Activated CD4-positive, alpha-beta T cell treated with anti-CD3 and anti-CD28 coated beads, Interleukin-2, amount 10 ng/mL, durations not matched to agents 7 days and 5 days (primary cell): ENCODE measurements at places on chromosomes 7 and 10. TPM values are rescaled to one million over a fixed set of nuclear protein-coding genes. Genes with fewer than 3 reads are reported as not detected.
A peak's percentile ranks its signal among the peaks of the same experiment; 100 is the strongest.

The NUTM2E gene
- 0.92 TPM for total RNA-seq

The ALOX5 gene
- total RNA-seq: 9.0 TPM

The ZNF804B gene
- total RNA-seq: not detected

The GRM3 gene
- not detected for total RNA-seq

The SEMA3A gene
- total RNA-seq: 1.3 TPM

The PVRIG gene
- 66.6 TPM for total RNA-seq

The SEM1 gene
- total RNA-seq: 40.3 TPM

The RAMP3 gene
- total RNA-seq: not detected

DNA sequence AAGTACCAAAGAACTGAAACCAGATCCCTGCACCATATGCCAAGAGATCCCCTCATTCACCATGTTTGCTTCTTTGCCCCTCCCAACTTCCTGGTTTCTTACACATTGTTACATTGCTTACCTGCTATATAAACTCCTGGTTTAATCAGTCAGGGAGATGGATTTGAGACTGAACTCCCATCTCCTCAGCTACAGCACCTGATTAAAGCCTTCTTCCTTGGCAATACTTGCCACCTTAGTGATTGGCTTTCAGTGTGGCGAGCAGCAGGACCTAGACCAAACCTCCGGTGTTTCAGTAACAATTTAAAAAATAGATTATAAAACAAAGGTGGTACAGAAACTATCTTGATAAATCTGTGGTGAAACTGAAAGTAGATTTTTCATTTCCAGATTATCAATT, 122.6 kb downstream of the ST7 start:
- no peaks in the 10 kb centered on the region for H3K27me3 ChIP-seq
- H3K4me1 ChIP-seq: peaks cover 3% of the 10 kb centered on the region
- no peak overlapping the region for H3K4me3 ChIP-seq
- DNase-seq: no peak
- H3K36me3 ChIP-seq: no peaks in the 10 kb centered on the region
- no peak overlapping the region for H3K27ac ChIP-seq

DNA sequence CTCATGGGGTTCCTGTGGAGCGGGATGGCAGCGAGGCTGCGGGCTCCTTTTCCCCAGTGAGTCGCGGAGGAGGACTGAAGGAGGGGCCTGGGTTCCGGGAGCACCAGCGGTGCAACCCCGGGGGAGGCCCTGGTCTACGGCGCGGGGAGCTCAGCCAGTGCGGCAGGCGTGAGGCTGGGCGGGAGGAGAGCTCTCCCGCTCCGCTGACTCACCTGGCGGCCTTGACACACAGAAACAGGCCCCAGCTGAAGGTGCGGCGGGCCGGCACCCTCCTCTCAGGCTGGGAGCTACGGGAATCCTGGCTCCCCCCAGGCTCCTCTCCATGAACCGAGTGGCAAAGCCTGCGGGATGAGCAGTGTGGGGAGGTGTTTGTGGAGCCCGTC, 6.8 kb upstream of the NOM1 start:
- H3K27me3 ChIP-seq: peaks cover 31% of the 10 kb centered on the region
- no peak for DNase-seq
- H3K36me3 ChIP-seq: peaks cover 10% of the 10 kb centered on the region
- no peak overlapping the region for H3K27ac ChIP-seq

- H3K4me3 ChIP-seq: no peak overlapping the region
- no peaks in the 10 kb centered on the region for H3K4me1 ChIP-seq
- H3K27ac ChIP-seq: no peak overlapping the region
- DNase-seq: no peak
- H3K27me3 ChIP-seq: no peaks in the 10 kb centered on the region
These were observed 189.9 kb downstream of the TCERG1L start for GRCh38 chr10:131121511-131122035.

DNA sequence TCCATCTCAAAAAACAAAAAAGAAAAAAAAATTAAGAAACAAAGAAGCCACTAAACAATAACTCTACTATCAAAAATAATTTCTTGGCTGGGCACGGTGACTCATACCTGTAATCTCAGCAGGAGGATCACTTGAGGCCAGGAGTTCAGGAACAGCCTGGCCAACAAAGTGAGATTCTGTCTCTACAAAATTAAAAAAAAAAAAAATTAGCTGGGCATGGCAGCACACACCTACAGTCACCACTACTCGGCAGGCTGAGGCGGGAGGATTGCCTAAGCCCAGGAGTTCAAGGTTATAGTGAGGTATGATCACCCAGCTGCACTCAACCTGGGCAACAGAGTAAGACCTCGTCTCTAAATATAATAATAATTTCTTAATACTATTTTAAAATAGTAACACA, 69.0 kb downstream of the PARD3 start:
- DNase-seq: no peak
- H3K4me1 ChIP-seq: no peaks in the 10 kb centered on the region
- H3K27me3 ChIP-seq: peaks cover 6% of the 10 kb centered on the region
- no peak overlapping the region for H3K27ac ChIP-seq

- peaks cover 2% of the 10 kb centered on the region for H3K36me3 ChIP-seq
- H3K27me3 ChIP-seq: no peaks in the 10 kb centered on the region
- H3K4me3 ChIP-seq: no peak overlapping the region
- peak overlapping the region; percentile 22 for H3K27ac ChIP-seq
- peaks cover 23% of the 10 kb centered on the region for H3K4me1 ChIP-seq
These were observed 28.8 kb upstream of the NMT2 start for GRCh38 chr10:15197276-15197675.

DNA sequence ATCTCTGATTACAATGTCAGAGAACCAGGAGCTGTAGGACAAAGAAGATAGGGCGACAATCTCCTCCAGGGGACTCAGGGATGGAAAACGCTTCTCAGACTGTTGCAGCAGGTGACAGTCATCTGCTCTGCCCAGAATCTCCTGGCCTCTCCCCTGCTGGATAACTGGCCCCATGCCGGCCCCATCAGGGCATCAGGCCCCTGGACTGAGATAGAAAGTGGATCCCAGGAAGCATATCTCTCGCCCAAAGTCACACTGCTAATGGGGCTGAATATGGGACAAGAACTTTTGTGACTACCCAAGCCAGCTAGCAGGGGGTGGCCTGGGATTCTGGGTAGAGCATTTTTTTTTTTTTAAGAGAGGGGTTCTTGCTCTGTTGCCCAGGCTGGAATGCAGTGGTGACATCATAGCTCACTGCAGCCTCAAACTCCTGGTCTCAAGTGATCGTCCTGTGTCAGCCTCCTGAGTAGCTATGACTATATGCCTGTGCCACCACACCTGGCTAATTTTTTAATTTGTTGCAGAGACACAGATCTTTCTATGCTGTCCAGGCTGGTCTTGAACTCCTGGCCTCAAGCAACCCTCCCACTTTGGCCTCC, 20.5 kb upstream of the MLXIPL start:
- no peak overlapping the region for H3K4me3 ChIP-seq
- no peak overlapping the region for H3K27ac ChIP-seq
- DNase-seq: no peak

DNA sequence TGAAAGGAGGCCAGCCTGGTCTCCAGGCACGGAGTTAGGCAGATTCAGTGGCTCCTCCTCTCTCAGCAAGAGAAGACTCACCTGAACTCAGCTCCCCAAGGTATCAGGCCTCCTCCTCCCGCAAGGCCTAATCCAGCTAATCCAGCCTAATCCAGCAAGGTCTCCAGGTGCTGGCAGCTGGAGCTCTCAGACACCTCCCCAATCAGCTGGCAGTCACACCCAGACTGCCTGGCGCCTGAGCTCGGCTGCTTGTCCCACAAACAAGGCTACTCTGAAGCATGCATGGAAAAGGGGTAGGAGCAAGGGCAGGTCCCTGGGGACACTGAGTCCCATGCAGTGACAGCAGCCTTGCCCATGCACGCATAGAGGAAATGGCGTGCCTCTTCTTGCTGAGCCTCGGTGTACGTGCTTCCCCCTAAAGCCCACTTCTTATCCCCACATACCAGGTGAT, 3.3 kb upstream of the OPN4 start:
- H3K27me3 ChIP-seq: no peaks in the 10 kb centered on the region
- no peak overlapping the region for H3K27ac ChIP-seq
- H3K36me3 ChIP-seq: no peaks in the 10 kb centered on the region
- H3K4me3 ChIP-seq: no peak overlapping the region

DNA sequence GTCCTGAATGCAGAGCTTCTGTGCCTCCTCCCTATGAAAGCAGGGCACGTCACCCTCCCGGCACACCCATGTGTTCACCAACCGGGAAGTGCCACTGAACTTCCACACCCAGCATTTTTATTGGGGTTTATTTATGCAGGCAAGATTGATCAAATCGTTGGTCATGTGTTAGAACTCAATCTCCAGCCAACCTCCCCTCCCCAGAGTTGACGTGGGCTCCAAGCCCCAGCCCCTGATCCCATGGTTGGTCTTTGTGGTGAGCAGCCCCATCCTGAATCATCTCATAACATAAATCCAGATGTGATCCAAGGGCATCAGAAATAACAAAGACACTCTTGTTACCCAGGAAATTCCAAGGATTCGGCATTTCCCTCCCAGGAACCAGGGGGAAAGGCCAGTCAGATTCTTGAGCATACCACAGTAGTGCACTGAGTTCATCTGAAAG, 151.2 kb downstream of the TPST1 start:
- H3K36me3 ChIP-seq: no peaks in the 10 kb centered on the region
- no peak for DNase-seq
- no peak overlapping the region for H3K4me3 ChIP-seq
- no peaks in the 10 kb centered on the region for H3K4me1 ChIP-seq
- no peak overlapping the region for H3K27ac ChIP-seq

- DNase-seq: no peak
- peak overlapping the region; percentile 96 for H3K27ac ChIP-seq
- peaks cover 56% of the 10 kb centered on the region for H3K4me1 ChIP-seq
- H3K27me3 ChIP-seq: no peaks in the 10 kb centered on the region
These were observed 588 bp downstream of the CYREN start for GRCh38 chr7:135169964-135170273.

DNA sequence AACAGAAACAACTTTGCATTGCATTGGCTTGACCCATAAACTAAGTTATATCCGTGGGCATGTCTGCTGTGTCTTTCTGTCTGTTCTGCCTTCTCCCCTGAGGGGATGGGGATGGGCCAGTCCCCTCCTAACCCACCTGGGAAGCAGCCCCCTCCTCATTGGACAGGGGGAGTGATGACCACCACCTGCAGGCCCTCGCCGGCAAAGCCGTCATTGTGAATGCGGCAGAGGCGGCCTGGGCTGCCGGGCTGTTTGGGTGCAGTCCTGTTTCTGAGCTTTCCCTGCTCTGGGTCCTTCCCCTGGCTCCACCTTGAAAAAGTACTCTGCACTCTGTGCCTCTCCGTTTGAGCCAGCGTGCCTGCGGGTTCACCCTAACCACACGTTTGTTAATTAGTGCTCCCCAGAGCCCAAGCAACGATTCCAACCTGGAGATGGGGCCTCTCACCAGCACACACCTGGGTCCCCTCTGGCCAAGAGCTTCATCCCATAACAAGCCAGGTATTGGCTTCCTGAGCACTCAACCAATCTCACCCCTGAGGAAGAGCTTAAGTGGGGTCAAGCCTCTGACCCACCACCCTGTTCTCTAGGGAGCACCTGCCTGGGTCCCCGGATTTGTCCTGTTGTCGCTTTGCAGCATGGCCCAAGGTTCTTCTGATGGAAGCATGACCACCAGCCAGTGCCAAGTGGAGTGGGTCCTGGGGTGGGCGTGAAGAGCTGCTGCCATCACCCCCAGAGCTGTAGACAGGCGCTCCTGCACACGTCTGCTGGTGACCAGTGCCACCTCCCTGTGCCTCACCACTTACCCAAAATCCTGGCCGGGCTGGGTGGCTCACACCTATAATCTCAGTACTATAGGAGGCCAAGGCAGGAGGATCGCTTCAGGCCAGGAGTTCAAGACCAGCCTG, 39.4 kb upstream of the ZMIZ2 start:
- no peaks in the 10 kb centered on the region for H3K27me3 ChIP-seq
- DNase-seq: no peak
- H3K36me3 ChIP-seq: peaks cover 23% of the 10 kb centered on the region
- no peak overlapping the region for H3K4me3 ChIP-seq
- H3K27ac ChIP-seq: peak overlapping the region; percentile 13
- peaks cover 8% of the 10 kb centered on the region for H3K4me1 ChIP-seq

DNA sequence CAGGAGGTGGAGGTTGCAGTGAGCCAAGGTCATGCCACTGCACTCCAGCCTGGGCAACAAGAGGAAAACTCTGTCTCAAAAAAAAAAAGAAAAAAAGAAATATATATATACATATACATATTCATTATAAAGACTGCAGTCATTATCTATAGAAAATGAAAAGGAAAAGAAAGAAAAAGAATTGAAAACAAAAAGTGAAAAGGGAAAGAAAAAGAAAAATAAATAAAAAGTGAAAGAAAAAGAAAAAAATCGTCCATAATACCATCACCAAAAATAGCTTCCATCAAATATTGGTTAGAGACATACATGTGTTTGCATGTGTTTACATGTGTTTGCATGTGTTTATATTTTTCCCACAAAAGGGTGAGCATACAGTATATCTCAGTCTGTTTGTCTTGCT, 105.5 kb upstream of the PARD3 start:
- no peaks in the 10 kb centered on the region for H3K4me1 ChIP-seq
- H3K4me3 ChIP-seq: no peak overlapping the region
- no peak overlapping the region for H3K27ac ChIP-seq
- DNase-seq: no peak

GRCh38 chr10:19993714-19994315, 177.6 kb downstream of the PLXDC2 start:
- no peak overlapping the region for H3K27ac ChIP-seq
- H3K4me1 ChIP-seq: no peaks in the 10 kb centered on the region
- no peaks in the 10 kb centered on the region for H3K36me3 ChIP-seq
- no peaks in the 10 kb centered on the region for H3K27me3 ChIP-seq
- DNase-seq: no peak

DNA sequence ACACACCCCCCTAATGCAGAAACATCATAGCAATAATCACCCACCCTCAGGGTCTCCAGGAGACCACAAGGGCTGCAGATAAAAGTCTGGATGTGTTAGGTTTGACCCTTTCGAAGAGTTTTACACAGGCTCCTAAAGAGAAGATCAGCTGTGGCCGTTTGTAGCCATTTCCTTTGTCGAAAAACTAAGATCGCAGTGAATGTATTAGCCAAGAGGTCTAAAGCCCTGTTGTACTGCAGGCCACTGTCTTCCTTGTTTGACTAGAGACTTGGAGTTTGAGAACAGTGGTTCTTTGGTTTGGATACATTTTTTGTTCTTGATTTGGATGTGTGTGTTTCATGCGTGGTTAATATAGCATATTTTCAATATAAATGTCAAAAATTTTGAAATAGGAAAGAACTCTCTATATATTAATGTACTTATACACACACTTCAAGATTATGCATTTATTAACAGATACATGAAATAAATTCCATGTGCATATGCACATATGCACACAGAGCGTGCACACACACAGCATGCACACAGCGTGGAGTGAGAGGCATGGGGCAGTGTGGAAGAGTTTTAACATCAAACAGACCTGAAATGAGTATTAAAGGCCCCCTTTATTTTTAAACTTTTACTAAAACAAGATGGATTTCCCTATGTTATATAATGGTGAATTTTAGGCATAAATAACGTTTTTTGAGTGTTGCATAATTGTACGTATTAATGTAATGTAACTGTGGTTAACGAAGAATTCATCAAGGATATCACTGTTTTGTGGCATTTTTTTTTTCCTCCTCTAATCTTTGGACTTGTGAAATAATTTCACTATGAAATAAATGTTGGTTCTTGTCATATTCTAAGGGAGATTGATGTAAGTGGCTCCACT, 2.2 kb downstream of the IKZF1 start:
- H3K27ac ChIP-seq: peak overlapping the region; percentile 100
- H3K27me3 ChIP-seq: no peaks in the 10 kb centered on the region
- peaks cover 67% of the 10 kb centered on the region for H3K36me3 ChIP-seq
- peak; percentile 38 for DNase-seq
- H3K4me3 ChIP-seq: peak overlapping the region; percentile 97
- peaks cover 22% of the 10 kb centered on the region for H3K4me1 ChIP-seq
